Panc1 (cell line): ENCODE measurements at places on chromosomes 2 and 18. TPM values are rescaled to one million over a fixed set of nuclear protein-coding genes. Genes with fewer than 3 reads are reported as not detected.
A peak's percentile ranks its signal among the peaks of the same experiment; 100 is the strongest.

DNA sequence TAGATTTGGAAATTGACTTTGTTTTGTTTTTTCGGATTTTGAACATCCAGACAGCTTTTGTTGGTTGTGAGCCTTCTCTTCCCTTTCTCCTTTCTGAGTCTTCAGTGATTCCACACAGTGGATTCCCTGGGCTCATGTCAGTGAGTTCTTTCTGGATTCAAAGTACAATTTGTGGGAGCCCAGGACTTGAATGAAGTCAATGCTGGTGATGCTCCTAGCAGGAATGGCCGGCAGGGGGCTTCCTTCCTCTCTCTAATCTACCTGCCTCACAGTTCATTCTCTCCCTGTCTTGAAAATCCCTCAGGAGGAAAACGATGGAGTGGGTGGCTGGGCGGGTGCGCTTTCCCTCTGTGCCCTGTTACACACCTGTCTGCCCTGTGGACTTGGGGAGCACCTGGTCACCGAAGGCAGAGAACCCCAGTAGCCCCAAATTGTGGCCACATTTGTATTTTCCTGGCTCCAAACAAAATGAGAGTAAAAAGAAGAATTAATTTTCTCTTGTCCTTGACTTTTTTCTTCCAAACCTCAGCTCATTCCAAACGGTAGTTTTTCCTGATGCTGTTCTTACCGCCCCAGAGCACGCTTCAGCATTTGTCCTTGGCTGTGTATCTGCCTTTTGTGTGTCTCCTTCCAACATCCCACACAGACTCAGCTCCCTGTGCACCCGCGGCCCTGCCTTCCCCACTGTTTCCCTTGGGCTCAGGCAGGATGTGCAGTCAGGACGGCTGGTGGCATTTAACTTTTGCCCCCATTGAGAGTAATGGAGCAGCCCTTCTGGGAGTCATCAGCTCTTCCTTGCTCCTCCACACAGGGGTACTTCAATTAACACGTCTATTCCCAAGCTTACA, 86.6 kb downstream of the MARCO start:
- DNase-seq, result peak; percentile 17

GRCh38 chr18:22493940-22494339, 76.2 kb upstream of the CTAGE1 start:
- DNase-seq, result no peak

TP53I3 gene
- total RNA-seq, result 51.3 TPM

GRCh38 chr2:86020984-86021383, 84.7 kb downstream of the POLR1A start:
- DNase-seq, result no peak

ANKRD36C gene
- 22.0 TPM for total RNA-seq

- DNase-seq, result no peak
These were observed 213.4 kb downstream of the NEDD4L start for GRCh38 chr18:58257461-58257860.

DNA sequence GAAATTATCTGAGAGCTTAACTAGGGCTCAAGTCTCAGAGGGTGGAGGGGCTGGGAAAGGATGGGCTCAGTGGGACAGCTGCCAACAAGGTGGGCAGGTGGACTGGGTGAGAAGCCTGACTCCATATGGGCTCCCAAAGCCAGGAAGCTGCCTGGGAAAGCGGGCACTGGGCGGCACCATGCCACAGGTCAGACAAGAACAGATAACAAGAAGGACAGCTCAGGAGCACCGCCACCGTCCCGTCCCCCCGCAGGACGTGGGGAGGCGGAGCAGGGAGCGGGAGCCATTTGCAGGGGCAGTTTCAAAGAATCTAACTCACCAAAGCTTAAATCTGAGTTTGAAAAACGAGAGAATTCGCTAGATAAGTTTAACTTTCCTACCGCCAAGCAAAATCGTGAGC, 45.6 kb downstream of the NETO1 start:
- DNase-seq, result no peak

DNA sequence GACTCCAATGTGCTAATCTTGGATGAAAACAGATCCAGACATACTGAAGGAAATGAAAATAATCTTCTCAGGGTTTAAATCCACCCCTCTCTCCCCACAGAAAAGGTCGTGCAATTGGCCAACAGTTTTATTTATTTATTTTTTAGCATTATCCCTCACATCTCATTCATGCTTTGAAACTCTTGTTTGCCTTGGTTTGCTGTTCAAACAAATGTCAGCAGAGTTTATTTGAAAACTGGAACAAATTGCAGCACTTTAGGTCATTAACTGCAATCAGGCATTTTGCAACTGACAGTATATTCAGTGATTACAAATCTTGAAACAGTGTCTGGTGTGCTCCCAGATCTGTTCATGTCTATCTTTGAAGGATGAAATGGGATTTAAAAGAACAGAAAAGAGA, 220.6 kb downstream of the SLC4A10 start:
- DNase-seq, result no peak

GRCh38 chr2:206379886-206380285, 63.4 kb upstream of the ADAM23 start:
- DNase-seq, result no peak

- no peak for DNase-seq
These were observed 13.9 kb downstream of the CLASP1 start for GRCh38 chr2:121635371-121635770.

POTEI gene
- 0.92 TPM for total RNA-seq

DNA sequence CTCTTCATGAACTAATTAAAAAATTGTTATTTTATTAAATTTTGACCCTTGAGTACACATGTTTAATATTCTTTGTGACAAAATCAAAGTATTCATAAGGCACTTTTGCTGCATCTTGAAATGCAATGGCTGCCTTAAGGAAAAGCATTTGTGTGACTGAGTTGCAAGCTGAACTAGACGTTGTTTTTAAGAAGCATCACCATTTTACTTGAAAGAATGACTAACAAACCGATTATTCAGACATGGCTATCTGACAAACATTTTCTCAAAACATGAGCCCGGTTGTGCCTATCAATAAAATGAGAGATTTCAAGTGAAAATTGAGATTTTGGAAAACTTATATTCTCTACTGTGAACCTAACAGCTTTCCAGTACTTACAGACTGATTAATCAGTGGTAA, 2.8 kb downstream of the GCFC2 start:
- no peak for DNase-seq

DNA sequence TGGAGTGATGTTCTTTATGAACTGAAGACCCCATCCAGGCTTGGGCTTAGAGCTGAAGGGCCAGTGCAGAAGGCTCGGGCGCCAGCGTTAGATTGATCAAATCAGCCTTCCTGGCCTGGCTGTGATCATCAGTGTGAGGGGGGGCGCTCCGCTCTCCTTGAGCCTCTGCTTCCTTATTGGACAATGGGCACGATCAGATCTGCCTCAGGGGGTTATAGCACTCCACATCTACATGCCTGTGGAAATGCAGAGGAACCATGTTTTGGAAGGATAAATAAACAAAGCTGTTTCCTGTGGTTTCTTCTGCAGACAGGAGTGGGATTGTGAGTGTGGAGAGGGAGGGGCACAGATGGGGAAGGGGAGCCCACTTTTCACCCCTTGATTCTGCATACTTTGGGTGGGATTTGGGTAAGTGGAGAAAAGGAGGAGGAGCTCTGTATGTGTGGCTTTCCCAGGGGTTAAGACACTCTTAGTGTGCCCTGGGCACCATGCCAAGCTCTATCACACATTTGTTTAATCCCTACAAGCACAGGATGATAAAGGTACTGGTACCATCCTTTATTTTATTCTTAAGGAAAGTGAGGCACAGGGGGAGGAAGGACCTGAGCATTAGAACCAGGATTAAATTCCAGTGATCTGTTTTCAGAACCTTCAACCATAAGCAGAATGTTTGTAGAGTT, 150.5 kb downstream of the EN1 start:
- DNase-seq, result no peak

- no peak for DNase-seq
These were observed 747.0 kb downstream of the BCL11A start for GRCh38 chr2:59806486-59806885.

KIAA2012 gene
- total RNA-seq, result not detected

- DNase-seq, result no peak
These were observed 20.2 kb upstream of the ERMN start for GRCh38 chr2:157345647-157346389.

SIGLEC15 gene
- 0.23 TPM for total RNA-seq

GRCh38 chr2:36461039-36461681, 105.6 kb downstream of the CRIM1 start:
- DNase-seq, result peak; percentile 85

DNA sequence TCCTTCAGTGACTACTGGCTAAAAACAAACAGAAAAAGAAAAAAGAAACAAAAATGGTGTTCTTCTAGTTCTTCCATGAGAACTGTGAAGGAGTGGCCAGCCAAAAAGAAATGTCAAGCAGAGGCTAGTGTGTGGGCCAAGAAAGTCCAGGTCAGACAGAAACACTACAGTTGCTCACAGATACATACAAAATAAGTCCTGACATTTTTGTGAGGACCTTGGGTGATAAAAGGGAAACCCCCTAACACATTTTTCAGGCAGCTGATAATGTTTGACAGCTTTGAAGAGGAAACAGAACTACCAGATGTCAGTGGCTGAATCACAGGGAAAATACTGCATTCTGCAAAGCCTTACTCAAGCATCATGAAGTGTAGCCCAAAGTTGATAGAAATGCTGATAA, 28.1 kb downstream of the ARHGAP25 start:
- no peak for DNase-seq

DNA sequence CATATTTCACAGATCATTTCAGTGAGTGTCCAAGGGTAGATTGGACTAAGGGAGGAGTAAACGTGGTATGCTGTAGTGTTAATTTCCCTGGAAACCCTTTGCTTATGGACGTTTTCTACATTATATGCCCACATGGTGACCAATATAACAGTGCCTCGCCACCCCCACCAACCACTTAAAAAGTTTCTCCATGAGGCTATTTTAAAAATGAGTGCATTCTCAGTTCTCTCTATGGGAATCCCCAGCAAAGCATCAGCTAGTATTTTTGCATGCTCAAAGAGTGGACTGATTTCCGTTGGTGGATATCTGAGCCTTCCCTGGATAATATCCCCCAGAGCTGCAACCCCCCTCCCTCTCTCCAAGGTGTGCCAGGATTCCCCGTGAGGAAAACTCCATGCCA, 73.2 kb downstream of the TGFA start:
- no peak for DNase-seq

DNA sequence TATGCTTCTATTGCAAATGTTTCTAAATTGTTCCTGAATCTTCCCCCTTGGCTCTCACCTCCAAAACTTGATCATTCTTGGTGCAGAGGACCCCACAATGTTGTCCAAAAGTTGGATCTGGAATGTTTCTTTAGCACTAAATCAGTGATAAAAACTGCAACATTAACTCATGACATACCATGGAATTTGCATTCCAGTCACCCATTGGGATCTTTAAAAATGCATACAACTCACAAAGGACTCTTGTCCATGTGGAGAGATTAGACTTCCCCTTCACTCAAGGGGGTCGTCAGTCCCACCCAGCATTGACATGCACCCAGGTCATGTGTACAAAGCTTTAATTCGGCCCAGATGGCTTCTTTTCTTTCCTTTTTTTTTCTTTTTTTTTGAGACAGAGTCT, 169.3 kb downstream of the SETBP1 start:
- no peak for DNase-seq

DNA sequence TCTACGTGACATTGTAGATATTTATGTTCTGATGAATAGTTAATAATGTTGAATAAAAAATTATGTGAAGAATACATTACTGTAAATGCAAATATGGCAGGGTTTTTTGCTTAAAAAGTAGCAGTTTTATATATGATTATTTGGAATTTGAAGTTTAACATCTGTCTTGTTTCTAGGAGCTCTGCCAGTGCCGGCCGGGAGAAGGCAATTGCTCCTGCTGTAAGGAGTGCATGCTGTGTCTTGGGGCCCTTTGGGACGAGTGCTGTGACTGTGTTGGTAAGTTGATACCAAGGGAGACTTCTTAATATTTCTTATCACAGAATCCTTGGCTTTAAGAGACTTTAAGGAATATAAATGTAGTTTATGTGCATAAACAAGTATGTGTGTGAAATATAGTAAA, 25.2 kb downstream of the TWSG1 start:
- DNase-seq, result no peak

DNA sequence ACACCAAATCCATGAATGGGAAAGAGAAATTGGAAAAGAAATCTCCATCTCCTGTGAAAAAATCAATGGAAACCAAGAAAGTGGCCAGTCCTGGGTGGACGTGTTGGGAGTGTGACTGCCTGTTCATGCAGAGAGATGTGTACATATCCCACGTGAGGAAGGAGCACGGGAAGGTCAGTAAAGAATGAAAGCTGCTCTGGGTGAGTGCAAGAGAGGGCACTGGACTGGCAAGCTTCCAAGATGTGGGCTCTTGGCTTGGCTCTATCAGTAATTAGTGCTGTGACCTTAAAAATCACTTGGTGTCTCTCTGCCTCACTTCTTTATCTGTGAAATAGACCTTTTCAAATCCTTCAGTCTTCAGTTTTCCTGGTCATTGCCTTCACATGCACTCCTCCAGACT, 89.0 kb downstream of the ZNF532 start:
- no peak for DNase-seq

GRCh38 chr2:114079366-114080004, 189.6 kb downstream of the ACTR3 start:
- no peak for DNase-seq

GRCh38 chr2:179936654-179937053, 70.4 kb downstream of the CWC22 start:
- no peak for DNase-seq

DNA sequence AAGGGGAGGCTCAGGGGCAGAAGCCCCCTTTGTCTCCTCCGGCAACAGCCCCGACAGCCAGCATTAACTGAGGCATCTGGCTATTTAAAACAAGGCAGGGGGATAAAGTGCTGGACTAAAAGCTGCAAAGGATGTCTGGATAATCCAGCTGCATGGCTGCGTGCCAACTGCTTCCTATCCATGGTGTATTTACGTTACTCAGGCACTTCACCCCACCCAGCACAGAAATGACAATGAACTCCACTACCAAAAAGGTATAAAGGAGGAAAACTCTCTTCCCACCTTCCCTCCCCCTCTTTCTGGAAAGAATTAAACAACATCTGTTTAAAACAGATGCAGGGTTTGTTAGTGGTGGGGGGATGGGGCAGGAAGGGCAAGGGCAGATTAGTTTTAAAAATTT, 82.5 kb downstream of the SPRED2 start:
- DNase-seq, result no peak

ATP9B gene
- 44.4 TPM for total RNA-seq

PROKR1 gene
- not detected for total RNA-seq

GRCh38 chr2:9287400-9288045, 80.9 kb downstream of the ASAP2 start:
- peak; percentile 98 for DNase-seq

DNA sequence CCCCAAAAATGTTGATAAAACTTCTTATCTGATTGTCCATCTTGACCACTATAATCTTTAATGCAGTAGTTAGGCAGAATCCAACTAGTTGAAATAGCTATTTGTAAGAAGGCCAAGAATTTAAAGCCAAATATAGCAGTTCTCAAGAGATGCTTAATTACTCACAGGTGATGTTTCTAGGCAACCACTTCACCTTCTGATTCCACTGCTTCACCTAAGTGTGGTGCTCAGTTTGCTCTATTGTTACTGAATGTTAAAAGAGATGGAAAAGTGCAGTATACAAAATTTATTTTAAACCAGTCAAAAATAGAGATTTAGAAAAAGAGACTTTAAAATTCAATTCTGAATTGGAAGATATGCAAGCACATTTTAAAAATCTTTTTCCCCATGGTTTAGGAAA, 539.4 kb downstream of the ZNF804A start:
- no peak for DNase-seq
